ENCODE measurements at places on chromosomes 12 and 14.

DNA sequence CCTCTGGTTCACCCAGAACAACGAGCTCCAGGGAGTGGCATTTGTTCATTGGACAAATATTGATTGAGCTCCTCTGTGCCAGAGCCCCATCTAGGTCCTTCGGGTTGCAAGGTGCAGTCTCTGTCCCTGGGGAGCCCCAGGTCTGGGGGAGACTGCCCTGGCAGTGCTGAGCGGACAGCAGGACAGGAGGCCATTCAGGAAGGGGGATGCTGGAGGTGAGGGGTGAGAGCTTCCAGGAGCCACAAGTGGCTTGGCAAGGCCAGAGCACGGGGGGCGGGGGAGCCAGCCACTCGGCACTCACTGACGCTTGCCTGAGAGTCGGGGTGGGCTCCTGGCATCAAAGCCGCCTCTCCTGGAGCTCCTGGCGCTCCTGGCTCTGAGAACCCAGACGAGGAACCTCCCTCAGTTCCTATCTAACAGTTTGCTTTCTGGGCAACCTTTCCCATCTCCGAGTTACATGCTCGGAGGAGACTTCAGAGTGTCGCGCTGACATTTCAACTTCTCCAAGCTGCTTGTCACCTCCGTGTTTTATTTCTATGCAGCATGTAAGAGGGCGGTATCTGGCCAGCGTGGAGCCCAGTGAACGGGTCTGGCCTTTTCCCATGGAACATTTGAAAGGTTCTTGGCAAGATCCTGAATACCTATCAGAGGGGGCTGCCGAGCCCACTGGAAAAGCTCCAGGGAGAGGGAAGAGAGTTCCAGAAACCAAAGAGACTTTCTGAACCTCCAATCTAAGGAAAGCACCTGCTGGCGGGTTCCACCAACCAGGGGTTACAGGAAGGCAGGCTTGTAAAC lies 62.0 kb upstream of the BCL11B start:
- no peak for DNase-seq

GRCh38 chr14:68571114-68571591 lies 221.7 kb downstream of the ZFP36L1 start:
- no peak for DNase-seq

- no peak for DNase-seq
These were observed 41.4 kb upstream of the FGF6 start for GRCh38 chr12:4486980-4487379.

GRCh38 chr14:72616294-72616693 lies 277.6 kb downstream of the DPF3 start:
- no peak for DNase-seq

DNA sequence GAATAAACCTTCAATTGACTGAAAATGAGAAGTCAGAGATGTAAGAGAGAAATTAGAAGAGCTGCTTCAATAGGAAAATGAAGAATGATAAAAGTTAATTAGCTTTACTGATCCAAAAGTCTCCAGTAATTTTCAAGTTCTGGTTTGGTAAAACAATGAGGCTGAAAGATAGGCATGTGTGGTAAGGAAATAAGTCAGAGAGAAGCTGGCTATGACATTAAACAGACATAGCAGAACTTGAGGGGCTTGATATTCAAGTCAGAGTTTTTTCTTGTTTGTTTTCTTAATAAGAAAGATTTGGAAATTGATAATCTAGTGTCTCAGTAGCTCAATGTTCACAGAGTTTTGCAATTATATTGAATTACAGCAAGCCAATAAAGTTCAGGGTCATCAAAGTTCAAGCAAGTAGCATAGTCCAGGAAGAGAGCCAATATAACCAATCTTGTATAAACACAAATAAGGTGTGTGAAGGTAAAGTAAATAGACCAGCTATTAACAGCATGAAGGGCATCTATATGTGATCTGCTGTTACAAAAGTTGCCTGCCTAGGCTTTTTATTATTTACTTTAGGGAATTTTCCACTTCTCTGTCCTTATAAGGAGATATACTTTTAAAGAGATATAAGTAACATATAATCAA lies 1111.5 kb downstream of the TRHDE start:
- no peak for DNase-seq

DNA sequence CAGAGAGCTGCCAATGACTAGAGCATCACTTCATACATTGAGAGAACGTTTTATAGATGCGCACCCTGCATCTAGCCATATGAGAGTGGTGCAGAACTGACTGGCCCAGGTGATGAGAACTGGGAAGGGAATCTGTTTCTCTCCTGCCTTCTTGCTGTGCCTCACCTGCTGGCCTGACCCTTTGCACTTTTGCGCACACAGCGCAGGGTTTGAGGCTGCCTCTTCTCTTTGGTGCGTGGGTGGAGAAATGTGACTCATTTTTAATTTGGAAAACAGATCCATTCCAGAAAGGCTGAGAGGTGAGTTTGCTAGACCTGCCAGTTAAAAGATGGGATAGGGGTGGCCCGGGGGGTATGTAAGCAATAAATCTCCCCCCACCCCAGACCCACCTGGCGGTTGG lies 453 bp upstream of the ESRRB start:
- no peak for DNase-seq

All from activated CD4-positive, alpha-beta memory T cell treated with anti-CD3 and anti-CD28 coated beads, Interleukin-2, amount 10 ng/mL, durations not matched to agents 7 days and 5 days (primary cell).